GM23248 (cell line): ENCODE measurements at places on chromosomes 2 and 18. TPM values are rescaled to one million over a fixed set of nuclear protein-coding genes. Genes with fewer than 3 reads are reported as not detected.

GRCh38 chr2:122737429-122738077 lies 982.1 kb downstream of the TSN start:
- peak; percentile 15 for DNase-seq

Gene DCC
- polyA plus RNA-seq = not detected in 2 replicates

DNA sequence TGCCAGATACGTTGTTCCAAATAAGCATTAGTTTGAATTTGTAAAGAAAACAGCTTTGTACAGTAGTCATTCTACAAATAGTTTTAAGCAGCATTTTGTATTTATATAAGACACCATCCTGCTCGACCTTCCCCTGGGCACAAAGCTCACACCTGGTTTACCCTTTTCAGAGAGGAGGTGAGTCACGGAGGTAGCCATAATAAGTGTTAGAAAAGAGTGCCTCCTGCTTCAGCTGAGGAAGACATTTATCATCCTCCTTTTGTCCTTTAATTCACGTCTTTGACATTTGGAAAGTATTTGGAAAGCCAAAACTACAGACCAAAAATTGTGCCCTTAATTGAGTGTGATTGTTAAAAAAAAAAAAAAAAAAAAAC lies 6.8 kb downstream of the RAB12 start:
- peak; percentile 46 for DNase-seq

Gene MOGAT1
- not detected in 2 replicates for polyA plus RNA-seq

- DNase-seq = peak; percentile 75
Measured at GRCh38 chr2:42086500-42086953, 38.7 kb downstream of the PKDCC start.

GRCh38 chr18:43130716-43131260 lies 15.3 kb upstream of the RIT2 start:
- DNase-seq = no peak

GRCh38 chr18:38116716-38117115 lies 551.1 kb upstream of the CELF4 start:
- no peak for DNase-seq

DNA sequence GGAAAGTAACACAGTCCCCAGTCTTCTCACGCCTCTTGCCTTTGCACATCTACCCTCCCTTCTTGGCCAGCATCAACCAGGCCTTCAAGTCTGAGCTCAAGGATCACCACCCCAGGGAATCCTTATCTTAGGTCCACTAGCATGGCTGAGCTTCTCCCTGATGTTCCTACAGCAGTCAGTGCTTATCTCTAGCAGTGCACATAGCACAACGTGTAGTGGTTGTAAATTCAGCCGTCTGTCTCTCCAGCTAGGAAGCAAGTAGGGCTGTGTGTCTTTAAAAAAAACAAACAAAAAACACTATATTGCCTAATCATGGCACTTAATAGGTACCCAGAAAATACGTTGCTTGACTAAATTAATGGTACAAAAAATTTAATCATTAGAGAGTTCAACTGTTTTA lies 29.2 kb downstream of the KCNG3 start:
- no peak for DNase-seq

- DNase-seq = no peak
Measured at GRCh38 chr2:120780402-120780801, 44.7 kb downstream of the GLI2 start.

Gene RGPD4
- 0.04 TPM in 1 of 2 replicates, not detected in the other for polyA plus RNA-seq

GRCh38 chr2:143429932-143430679 lies 300.9 kb downstream of the ARHGAP15 start:
- DNase-seq = no peak

DNA sequence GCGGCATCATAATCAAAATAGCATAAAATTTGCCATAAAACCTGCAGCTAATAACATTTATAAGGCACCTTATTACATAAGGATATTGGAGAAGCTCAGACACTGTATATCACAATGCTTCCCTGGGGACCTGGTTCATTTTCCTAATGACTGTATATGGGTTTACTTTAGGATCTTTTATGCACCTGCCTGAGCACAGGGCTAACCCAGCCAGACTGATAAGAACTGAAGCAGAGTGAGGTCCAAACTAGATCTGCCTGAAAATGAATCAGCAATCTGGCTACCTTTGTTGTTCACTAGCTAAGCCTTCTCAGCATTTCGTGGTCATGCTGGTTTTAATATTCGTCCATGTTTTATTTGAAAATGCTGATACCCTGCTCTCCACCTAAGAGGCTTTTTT lies 1922.3 kb upstream of the CELF4 start:
- no peak for DNase-seq

- no peak for DNase-seq
Measured at GRCh38 chr18:72436401-72436800, 107.7 kb downstream of the CBLN2 start.

- no peak for DNase-seq
Measured at GRCh38 chr2:33616873-33617272, 17.8 kb upstream of the FAM98A start.

- peak; percentile 32 for DNase-seq
Measured at GRCh38 chr2:241389697-241390096, 33.6 kb downstream of the FARP2 start.

Gene CCDC138
- polyA plus RNA-seq = 1.8 and 3.2 TPM in 2 replicates

Gene SULT1C4
- polyA plus RNA-seq = not detected in 2 replicates

- DNase-seq = no peak
Measured at GRCh38 chr2:28470759-28471158, 25.1 kb upstream of the PLB1 start.

DNA sequence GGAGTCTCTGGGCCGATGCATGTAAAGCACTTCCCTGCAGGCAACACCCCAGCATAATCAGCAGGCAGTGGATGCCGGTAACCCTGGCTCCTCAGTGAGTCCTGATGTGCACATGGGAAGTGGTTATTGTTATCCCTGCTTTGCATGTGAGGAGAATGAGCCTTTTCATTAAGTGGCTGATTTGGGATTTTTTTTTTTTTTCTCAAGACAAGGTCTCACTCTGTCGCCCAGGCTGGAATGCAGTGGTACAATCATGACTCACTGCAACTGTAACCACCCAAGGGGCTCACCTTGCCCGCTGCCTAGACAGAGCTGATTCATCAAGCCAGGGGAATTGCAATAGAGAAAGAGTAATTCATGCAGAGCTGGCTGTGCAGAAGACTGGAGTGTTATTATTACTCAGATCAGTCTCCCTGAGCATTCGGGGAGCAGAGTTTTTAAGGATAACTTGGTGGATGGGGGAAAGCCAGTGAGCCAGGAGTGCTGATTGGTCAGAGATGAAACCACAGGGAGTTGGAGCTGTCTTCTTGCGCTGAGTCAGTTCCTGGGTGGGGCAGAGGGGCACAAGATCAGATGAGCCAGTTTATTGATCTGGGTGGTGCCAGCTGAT lies 95.4 kb downstream of the SOCS6 start:
- DNase-seq = peak; percentile 90

DNA sequence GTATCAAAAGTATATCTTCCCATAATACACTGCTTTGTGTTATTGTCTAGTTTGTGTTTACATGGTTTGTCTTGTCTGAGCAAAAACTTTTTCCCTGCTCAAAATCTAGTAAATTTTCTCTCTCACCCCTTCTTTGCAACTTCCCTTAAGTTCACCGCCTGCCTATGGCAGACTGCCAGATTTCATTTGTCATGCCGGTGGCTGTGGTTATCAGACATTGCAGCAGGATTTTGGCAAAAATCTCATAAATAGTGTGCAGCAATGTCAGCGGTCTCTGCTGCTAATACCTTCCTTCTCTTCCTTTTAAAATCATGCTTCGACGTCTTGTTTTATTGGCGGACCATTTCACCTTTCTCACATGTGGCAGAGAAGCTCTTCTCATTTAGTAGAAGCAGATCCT lies 45.6 kb upstream of the TMEM178A start:
- peak; percentile 71 for DNase-seq

DNA sequence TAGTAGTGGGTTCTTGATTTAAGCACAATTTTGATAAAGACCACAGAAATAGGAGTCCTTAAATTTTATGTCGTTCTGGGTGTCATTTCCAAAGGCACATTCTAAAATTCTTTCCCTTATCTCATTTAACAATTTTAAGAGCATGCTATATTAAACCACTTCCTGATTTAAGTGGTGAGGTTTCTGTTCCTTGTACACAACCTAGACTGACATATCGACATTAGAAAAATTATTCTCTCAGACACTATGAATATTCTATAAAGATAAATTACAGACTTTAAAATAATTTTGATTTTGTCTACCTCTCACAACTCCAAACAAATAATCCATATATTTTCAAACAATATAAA lies 923.8 kb downstream of the LRP1B start:
- DNase-seq = no peak

- DNase-seq = no peak
Measured at GRCh38 chr2:202858601-202859000, 13.0 kb downstream of the ICA1L start.

DNA sequence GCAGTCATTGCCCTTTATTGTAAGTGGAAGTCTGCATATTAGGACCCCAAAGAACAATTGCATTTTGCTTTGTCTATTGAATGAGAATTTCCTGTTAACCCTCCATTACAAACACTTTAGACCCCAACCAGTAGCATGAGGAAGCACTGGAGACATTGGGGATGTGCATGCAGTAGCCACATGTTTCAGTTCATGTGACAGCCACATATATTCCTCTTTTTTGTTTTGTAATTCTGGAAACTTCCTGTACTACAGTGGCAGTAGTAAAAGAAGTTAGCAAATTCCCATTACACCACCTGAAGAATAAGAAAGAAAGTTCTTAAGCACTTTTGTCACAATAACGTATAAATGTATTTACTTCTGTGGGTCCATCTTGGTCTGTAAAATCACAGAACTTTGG lies 281.1 kb upstream of the SLC14A2 start:
- no peak for DNase-seq

Gene TRIB2
- polyA plus RNA-seq = 31.5 and 32.1 TPM in 2 replicates

Gene AFF3
- polyA plus RNA-seq = 0.56 and 0.75 TPM in 2 replicates

DNA sequence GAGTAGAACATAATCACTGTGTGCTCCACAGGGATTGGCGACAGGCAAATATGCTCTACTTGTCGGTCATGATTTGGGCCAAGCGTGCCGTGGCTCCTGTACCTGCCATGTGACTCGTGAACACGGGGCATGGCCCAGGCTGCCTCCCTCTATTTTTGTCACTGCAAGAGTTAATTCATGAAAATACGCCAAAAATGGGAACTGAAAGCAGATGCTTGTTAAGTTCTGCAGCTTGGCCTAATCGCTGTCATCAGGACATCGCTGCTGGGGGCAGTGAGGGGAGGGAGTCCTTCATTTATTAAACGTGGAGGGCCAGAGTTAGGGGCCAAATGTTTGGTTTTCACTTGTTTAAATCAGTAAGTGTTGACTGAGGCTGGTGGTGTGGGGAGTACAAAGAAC lies 177.8 kb downstream of the BCL2 start:
- no peak for DNase-seq

- no peak for DNase-seq
Measured at GRCh38 chr2:175630280-175631244, 371.5 kb downstream of the LNPK start.

Gene TMEM200C
- not detected in 2 replicates for polyA plus RNA-seq

GRCh38 chr2:210899131-210899530 lies 342.7 kb downstream of the CPS1 start:
- DNase-seq = no peak

DNA sequence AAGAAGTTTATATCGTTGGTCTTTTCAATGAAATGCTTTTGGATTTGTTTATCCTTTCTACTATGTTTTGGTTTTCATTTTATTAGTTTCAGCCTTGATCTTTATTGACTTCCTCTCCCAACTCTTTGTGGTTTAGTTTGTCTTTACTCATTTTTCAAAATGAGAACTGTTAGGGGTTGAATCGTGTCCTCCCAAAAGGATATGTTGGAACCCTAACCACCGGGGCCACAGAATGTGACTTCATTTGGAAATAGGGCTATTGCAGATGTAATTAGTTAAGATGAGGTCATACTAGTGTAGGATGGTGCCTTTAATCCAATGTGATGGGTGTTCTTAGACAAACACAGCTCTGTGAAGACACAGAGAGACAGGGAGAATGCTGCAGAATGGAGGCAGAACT lies 60.4 kb upstream of the IL1R2 start:
- no peak for DNase-seq

Gene ALLC
- not detected in 2 replicates for polyA plus RNA-seq

Gene CTNNA2
- not detected in 2 replicates for polyA plus RNA-seq

GRCh38 chr2:69122271-69122670 lies 109.3 kb downstream of the ANTXR1 start:
- peak; percentile 90 for DNase-seq

DNA sequence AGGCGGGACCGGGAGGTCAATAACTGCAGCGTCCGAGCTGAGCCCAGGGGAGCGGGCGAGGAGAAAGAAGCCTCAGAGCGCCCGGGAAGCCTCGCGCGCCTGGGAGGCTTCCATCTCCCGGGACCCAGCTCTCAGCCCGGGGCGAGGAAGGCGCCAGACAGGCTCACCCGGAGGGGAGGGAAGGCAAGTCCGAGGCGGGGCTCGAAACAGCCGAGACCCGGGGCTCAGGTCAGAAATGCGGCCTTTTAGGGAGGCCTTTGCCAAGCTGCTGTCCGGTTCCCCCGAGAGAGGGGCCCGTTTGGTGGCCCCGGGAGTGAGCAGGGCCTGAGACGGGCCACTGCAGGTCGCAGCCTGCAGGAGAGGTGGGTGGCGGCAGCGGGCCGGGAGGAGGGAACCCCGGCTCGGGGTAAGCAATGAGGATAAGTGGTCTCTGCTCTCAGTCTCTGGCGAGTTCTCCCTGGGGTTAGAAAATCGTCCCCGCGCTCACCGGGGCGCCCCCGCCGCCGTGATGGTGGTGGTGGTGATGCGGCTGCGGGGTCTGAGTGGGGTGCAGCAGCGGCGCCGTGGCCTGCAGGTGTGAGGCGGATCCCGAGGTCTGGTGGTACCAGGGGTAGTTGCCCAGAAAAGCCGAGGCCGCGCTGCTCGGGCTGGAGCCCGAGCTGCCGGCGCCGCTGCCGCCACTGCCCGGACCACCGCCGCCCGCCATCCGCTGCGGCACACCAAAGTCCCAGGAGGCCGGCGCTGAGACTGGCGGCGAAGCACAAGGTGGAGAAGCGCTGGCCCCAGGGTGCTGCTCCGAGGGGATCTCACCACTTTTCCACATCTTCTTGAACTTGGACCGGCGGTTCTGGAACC lies 2.4 kb downstream of the DLX2 start:
- DNase-seq = peak; percentile 68

DNA sequence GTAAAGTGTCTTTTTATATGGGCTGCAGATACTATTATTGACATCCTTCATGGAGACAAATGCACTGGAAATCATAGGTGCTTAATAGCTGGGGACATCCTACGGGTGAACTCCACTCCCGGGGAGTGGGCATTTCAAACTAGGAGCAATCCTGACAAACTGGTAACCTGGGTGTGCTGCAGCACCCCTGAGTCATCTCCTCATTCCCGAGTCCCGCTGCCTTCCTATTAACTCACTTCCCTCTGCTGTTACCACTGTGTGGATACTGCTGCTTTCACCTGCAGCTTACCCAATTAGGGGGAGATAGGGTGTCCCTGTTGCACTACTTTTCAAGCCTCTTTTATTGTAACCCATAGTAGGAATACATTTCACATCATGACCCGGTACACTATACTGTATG lies 134.2 kb downstream of the RAPGEF4 start:
- DNase-seq = no peak

- DNase-seq = no peak
Measured at GRCh38 chr18:50163505-50163904, 31.4 kb downstream of the MYO5B start.

Gene DGKD
- 2.7 and 3.9 TPM in 2 replicates for polyA plus RNA-seq

Gene MAP3K20
- 68.9 and 71.6 TPM in 2 replicates for polyA plus RNA-seq
